ENCODE measurements at places on chromosomes 2 and 18.

DNA sequence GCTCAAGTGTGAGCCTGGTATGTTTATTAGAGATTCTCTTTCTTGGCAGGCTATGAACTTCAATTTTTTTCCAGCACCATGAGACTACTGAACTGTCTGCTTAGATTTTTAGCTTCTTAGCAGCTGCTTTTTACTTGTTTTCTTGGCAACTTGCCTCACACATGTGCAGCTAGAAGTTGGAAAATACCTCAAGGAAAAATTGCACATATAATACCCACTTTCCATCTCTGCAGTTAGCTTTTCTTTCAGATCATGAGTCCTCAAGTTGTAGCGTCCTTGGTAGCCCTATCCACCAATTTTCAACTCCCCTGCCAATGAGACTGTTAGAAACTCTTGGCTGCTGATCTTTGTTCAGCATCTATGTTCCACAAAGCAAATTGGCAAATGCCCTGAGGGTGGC is 302.1 kb downstream of the HRH4 start:
- DNase-seq, result no peak

- no peak for DNase-seq
Measured at GRCh38 chr2:86491088-86491487, 49.9 kb downstream of the KDM3A start.

DNA sequence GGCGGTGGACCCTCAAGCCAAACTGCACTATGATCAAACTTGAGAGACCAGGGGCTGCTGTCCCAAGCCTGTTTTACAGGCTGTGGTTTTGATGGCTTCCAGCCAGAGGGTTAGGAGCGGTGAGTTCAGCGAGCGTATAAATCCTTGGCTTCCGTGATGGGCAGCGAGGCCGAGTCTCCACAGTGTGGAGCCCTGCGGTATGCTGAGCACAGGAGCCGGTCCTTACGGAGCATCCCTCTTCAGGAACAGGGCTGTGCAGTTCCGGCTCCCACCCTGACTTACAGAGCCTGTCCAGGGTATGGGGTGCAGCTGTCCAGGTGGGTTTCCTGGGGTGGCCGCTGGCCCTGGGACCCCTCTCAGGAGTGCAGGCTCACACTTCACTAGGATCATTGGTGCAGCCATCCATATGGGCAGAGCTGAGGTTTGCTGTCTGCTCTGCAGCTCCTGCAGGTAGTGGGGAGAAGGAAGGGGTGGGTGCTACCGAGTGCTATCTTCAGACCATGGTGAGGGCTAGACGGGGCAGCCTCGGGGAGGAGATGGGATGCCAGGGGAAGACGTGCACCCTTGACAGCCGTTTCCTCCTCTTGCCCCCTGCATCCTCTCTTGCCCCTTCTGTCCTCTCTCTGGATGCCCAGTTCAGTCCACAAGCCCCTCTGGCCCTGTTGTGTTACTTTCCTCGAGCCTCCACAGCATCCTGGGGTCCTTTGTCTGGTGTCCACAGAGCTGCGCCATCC is 104.3 kb downstream of the FAM210A start:
- no peak for DNase-seq

- no peak for DNase-seq
Measured at GRCh38 chr2:41771710-41772109, 276.1 kb upstream of the PKDCC start.

DNA sequence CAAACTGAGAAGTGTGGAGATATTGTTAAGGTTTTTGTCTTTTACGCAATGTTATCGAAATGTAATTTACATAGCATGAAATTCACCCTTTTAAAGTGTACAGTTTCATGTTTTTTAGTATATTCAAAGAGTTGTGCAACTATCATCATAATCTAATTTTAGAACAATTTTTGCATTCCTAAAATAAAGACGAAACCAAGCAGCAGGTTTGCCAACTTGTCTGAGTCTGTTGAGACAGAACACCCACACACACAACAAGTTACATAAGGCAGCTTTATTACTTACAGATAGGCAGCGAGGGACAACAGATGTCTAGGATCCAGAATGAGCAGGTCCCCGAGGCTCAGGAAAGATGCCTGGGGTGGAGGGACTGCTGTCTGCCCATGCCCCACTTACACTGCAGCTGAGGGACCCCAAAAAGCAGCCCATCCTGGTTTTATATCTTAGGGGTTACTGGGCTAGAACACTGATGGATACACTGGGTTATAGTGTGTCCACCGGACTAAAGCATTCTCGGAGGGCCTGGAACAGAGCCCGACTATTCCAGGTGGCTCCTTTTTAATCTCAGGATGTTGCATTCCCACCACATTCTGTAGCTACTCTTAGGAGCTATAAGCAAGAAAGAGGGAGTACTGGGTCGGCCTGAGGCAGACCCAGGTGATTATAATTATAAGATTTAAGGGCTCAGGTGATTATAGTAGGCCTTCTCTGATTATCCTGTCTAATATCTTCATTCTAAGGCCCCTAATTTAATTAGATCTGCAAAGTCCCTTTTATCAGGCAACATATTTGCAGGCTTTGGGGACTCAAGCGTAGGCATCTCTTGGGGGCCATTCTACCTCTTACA is 150.2 kb upstream of the DOK6 start:
- no peak for DNase-seq

DNA sequence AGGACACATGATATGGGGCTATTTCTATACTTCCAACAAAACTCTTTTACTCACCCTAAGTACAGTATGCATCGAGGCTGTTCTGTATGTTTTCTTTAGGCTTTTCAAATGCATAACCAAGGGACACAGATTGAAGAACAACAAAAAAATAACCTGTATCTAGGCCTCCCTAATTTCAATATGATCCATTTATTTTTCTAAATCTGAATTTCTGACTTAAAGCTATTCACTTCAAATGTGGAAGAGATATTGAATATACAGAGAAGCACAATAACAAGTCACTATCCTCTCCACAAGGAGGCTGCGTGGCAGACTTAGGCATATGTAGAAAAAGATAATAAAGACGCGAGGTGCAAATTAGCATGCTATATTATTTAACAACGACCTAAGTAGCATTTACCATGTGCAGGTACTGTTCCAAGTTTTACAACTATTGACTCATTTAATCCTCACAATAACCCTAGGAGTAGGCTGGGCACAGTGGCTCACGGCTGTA is 39.3 kb upstream of the MFF start:
- no peak for DNase-seq

- DNase-seq, result no peak
Measured at GRCh38 chr18:2792395-2792794, 54.4 kb upstream of the EMILIN2 start.
